Peyer's patch (tissue), 4 donors: ENCODE measurements at places on chromosomes 11 and 22. TPM values are rescaled to one million over a fixed set of nuclear protein-coding genes. Genes with fewer than 3 reads are reported as not detected.
A peak's percentile ranks its signal among the peaks of the same experiment; 100 is the strongest.

FBLN1 gene
- total RNA-seq, result 144 TPM

- no peaks in the 10 kb centered on the region for H3K36me3 ChIP-seq
- no peaks in the 10 kb centered on the region for H3K4me1 ChIP-seq
- DNase-seq, result no peak
- H3K4me3 ChIP-seq, result no peak overlapping the region
- no peak overlapping the region for H3K27ac ChIP-seq
- H3K27me3 ChIP-seq, result no peaks in the 10 kb centered on the region
Observed at GRCh38 chr22:48778308-48779195, 1049.1 kb downstream of the BRD1 start.

- no peaks in the 10 kb centered on the region for H3K4me1 ChIP-seq
- H3K27ac ChIP-seq, result no peak overlapping the region
- H3K4me3 ChIP-seq, result no peak overlapping the region
- H3K36me3 ChIP-seq, result no peaks in the 10 kb centered on the region
Observed at GRCh38 chr11:128615076-128615475, 27.7 kb upstream of the ETS1 start.

DNA sequence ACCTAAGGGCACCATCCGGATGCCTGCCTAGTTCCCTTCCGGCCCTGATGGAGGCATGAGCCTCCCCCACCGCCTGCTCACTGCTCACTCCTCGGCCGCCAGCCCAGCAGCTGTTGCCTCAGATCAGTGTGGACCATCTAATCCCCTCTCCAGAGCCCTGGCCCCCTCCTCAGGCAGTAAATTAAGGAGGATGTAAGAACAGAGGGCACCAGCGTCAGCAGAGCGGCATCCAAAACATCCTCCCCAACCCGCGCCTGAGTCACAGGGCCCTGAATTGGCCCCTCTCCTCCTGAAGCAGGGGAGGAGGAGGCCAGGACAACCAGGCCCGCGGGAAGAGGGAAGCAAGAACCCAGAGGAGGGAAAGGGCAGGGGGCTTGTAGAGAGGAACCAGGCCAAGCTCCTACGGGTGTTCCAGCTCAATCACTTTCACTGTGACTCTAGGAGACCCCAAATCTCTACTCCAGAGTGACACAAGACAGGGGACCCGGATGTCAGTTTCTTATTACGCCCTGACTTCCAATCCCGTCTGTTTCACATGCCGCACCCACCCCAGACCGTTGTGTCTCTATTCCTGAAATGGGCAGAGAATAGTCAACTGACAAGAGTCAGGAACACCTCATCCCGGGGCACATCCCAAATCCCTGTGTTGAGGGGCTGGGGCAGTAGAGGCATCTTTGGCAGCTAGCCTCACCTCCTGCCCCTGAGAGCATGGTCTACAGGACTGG is 31.3 kb upstream of the MYOD1 start:
- no peaks in the 10 kb centered on the region for H3K36me3 ChIP-seq
- H3K27ac ChIP-seq, result no peak overlapping the region
- DNase-seq, result no peak
- H3K4me1 ChIP-seq, result no peaks in the 10 kb centered on the region
- no peaks in the 10 kb centered on the region for H3K27me3 ChIP-seq

DNA sequence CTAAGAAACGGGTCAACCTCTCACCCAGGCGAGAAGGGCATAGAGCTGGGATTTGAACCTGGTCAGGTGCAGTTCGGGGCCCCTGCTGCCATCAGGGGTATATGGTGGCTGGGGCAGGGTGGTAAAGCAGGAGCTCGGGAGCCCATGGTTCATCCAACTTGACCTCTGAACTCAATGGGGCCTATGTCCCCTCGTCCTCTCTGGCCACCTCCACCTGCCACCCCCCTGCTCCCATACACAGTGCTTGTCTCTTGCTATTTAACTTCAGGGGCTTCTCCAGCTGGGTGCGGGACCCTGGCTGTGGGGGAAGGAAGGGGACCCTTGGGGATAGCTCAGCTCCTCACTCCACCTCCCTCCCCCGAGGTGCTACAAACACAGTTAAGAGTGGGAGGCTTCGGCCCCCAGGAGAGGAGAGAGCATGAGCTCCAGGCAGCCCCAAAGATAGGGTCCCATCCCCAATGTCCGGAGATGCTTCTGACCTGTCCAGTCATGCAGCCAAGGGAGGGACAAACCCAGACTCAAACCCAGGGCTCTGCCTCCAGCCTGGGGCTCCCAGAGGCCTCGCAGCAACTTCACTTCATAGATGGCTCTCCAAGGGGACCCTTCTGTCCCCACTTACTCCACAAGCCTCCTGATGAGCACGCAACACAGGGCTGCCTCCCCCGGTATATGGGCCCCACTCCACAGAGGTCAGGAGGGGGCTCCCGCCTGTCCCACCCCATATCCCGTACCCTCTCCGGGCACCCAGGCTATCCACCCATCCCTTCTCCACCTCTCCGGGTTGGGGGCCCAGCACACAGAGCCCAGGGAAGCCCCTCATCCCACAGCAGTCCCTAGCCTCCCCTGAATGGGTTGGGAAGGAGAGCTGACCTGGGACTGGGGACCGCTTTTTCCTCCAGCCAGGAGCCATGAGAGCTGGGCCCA is 712 bp downstream of the IL2RB start:
- no peaks in the 10 kb centered on the region for H3K27me3 ChIP-seq
- peak overlapping the region; percentile 58 for H3K27ac ChIP-seq
- H3K4me3 ChIP-seq, result peak overlapping the region; percentile 35
- H3K36me3 ChIP-seq, result no peaks in the 10 kb centered on the region
- DNase-seq, result no peak
- peaks cover 12% of the 10 kb centered on the region for H3K4me1 ChIP-seq
